Left renal pelvis (tissue), 4 donors: ENCODE measurements at places on chromosomes 16 and 17. TPM values are rescaled to one million over a fixed set of nuclear protein-coding genes. Genes with fewer than 3 reads are reported as not detected.

The HNF1B gene
- polyA plus RNA-seq = 117 TPM

- DNase-seq = no peak
Measured at GRCh38 chr17:73142872-73143381, 21.9 kb upstream of the SSTR2 start.

The ALOXE3 gene
- not detected for polyA plus RNA-seq

- DNase-seq = no peak
Measured at GRCh38 chr17:36876966-36877365, 60.3 kb upstream of the LHX1 start.

DNA sequence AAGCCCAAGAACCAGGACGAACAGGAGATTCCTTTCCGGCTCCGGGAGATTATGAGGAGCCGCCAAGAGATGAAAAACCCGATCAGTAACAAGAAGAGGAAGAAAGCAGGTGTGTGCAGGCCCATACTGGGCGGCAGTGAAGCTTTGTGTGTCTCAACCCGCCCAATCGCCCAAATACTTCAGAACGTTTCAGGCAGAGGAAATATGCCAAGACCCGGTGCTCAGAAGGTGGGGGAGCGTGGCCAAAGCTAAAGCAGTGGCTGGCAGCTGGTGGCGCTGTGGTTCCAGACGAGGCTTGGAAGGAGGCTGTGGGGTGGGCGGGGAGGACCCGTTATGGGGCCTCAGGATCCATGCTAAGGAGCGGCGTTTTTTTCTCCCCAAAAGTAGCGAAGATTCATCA lies 1.2 kb downstream of the CCDC137 start:
- DNase-seq = no peak

DNA sequence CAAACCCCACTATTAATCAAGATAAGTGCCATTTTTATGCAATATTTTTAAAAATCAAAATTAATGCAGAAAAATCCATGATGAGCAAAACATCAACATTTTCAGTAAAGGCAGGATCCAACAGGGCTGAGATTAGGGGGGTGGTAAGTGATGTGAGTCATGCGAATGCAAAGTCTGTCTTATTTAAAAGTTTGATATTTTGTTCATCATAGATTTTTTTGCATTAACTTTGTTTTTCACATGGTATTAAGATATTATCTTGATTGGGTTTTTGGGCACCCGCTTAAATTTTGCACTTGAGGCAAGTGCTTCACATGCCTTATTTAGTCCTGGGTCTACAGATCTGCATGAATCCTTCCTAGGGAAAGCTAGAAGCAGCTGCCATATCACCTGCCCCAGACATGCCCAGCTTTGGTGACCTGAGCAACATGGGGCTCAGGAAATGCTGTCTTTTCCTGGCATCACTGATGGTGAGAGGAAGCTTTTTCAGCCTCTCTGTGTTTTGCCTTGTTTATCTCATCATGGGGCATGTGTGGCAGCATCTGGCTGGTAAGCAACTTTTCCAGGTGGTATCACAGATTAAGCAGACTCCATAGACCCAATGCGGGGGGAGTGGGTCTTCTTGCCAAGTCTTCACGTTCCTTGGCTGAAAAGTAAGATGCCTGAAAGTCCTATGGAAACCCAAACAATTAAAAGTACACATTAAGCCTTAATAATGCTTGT lies 57.6 kb upstream of the NFAT5 start:
- DNase-seq = no peak

The ITGB3 gene
- 16.9 TPM for polyA plus RNA-seq

- DNase-seq = peak; percentile 80
Measured at GRCh38 chr17:39738983-39739884, 1.5 kb downstream of the GRB7 start.

DNA sequence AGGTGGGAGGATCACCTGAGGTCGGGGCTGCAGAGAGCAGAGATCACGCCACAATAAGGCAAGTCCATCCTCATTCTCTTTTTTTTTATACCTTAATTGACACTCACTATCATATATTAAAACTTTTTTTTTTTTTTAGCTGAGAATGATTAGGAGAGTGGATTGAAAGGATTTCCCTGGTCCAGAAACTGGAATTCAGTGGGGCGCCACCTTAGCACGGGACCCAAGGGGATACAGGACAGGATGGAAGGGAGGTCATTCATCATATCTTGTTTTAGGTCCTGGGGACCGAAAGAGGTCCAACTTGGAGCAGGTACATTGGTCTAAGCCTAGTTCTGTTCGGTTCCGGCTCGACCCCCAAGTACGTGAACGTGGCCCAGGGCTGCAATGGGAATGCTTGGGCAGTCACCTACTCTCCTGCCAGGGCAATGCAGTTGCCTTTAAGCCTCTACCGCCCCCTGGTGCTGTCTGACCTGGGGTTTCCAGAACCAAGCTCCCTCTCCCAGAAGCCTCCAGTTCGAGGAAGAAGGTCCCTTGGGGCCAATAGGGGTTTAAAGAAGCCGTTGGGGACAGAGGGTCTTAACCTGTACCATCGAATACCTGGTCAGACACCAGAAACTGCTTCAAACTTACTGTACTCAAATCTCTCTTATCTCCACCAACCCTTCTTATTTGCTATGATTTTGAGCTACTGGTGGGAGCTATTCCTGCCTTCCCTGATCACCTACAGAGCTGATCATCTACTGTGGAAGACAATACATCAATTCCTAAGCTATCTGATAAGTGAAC lies 19.9 kb upstream of the GPATCH8 start:
- DNase-seq = no peak

DNA sequence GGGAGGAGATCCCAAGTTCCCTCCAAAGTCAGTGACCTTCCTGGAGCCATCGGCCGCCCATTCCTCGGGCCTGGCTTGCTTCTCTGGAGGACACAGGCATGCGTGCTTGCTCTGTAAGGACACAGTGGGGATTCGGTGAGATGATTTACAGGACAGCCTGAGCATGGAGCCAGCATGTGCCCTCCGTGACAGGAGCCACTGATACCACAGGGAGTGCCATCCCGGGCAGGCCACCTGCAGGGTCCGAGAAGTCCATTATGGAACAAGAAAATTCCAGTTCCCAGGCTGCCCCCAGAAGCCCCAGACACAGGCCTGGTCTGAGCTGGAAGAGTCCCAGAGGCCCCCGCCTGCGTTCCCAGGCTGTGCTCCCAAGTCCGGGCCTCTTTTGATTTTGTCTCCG lies 47.9 kb downstream of the FOXL1 start:
- DNase-seq = no peak
